ENCODE measurements at places on chromosomes 12 and 14.

DNA sequence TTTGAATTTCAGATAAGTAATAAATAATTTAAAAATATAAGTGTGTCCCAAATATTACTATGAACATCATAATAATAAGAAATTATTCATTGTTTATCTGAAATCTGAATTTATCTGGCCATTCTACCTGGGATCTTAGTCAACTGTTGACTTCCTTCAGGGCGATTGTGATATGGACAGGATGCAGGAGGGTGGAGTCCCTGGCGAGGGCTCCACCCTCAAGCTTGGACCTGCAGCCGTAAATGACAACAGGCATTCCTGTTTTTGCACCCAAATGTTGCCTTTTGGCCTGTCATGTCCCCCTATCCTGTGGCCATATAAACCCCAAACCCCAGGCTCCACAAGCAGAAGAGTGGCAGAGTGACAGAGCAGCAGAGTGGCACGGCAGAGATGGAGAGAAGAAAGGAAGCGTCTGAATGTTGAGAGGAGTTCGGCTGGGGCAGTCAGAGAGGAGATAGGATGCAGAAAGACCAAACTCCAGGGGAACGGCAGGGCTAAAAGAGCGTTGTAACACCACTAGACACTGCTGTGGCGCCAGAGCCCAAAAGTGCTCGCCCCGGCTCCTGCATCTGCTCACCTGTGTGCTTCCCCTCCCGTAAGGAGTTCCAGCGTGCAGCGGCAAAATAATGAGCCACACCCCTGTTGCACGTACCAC, 39.4 kb upstream of the FUT8 start:
- no peak for DNase-seq

GRCh38 chr12:32197421-32197820, 90.8 kb downstream of the BICD1 start:
- no peak for DNase-seq

DNA sequence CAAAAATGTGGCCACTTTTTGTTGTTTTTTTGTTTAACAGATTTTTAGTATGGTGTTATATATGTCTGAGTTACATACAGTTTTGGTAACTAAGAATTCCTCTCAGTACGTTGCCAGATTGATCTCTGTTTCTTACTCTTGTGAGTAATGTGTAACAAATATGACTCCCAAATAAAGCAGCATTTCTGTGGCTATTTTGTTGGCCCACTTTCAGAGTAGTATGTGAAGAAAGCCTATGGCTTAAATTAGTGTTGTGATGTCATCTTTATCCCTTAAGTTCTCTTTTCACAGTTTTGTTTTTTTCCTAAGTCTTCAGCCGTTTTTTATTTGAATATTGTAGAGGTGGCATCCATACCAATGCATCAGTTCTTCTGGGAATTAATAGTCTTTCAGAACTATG, 10.7 kb downstream of the PCNX4 start:
- no peak for DNase-seq

GRCh38 chr12:94225506-94225905, 77.1 kb downstream of the PLXNC1 start:
- DNase-seq = no peak

DNA sequence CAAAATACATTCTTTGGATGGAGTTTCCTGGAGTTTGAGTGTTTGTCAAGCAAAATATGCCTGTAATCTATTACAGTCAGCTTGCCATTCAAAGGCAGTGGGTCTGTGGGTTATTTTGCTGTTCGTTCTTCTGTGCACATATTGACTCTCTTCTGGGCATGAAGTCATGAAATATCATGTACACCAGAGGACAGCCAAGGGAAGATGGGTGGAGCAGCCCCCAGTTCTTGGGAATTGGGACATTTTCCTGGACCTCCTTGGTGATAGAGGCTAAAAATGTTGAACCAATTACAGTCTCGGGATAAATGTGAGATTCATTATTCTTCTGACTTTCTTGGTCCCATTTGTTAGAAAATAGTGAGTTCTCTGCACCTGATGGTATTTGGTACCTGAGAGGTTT, 89.1 kb downstream of the FOXN4 start:
- no peak for DNase-seq

DNA sequence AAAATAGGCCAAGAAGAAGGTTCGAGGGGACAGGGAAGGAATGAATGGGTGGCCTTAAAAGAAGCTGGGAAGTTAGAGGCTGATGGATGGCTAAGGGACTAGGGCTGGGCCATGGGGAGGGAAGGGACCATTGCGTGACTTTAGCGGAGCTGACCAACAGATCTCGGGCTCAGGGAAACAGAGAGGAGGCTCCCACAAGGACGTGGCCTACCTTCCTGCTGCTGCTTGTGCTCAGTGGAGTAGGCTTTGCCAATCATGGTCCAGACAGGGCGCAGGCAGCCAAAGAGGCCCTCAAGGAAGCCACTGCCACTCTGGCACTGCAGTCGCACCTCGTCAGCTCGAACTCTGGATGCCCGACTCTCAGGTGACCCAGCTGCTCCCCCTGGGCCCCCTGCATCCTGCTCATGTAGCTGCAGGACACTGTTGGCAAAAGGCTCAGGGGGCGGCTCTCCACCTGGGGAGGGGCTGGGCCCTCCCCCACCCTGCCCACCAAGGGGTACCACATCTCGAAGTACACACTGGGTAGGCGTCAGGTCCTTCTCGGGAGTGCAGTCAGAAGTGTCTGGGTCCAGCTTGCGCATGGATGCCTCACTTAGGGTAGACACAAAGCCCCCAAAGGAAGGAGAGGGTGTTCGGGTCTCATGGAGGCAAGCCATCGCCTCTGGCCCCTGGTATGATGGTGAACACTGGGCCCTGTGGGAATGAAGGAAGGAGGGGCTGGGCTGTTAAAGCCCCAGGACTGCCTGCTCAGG, 12.3 kb downstream of the MAP3K12 start:
- DNase-seq = no peak

- no peak for DNase-seq
Measured at GRCh38 chr14:99700379-99700778, 16.3 kb downstream of the CYP46A1 start.

- DNase-seq = no peak
Measured at GRCh38 chr14:68898248-68899032, 80.7 kb downstream of the ACTN1 start.

- no peak for DNase-seq
Measured at GRCh38 chr12:120067901-120068300, 48.7 kb downstream of the RAB35 start.

DNA sequence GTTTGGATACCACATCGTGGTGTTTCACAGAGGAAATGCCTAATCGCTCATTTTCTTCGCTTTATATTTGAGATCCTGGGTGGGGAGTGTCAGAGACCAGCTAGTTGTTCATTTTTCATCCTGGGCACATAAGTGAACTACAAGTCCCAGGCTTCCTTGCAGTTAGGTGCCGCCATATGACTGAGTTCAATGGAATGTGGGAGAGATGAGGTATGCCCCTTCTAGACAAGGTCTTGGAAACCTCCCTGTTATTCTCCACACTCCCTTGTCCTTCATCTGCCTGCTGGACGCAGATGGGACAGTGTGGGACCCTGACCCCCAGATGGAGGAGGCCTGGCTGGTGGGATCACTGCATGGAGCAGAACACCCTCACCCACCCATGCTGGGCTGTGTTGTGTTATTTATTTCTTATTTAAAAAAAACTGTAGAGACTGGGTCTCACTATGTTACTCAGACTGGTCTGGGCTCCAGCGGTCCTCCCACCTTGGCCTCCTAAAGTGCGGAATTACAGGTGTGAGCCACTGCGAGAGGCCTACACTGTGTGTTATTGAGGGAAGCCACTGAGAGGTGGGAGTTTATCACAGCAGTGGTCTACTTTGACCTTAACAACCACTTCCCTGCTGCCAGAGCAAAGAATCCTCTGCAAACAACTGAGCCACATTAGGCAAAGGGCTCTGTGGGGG, 42.9 kb upstream of the VRK1 start:
- DNase-seq = no peak

GRCh38 chr12:127297327-127297726, 969.6 kb upstream of the TMEM132C start:
- no peak for DNase-seq

DNA sequence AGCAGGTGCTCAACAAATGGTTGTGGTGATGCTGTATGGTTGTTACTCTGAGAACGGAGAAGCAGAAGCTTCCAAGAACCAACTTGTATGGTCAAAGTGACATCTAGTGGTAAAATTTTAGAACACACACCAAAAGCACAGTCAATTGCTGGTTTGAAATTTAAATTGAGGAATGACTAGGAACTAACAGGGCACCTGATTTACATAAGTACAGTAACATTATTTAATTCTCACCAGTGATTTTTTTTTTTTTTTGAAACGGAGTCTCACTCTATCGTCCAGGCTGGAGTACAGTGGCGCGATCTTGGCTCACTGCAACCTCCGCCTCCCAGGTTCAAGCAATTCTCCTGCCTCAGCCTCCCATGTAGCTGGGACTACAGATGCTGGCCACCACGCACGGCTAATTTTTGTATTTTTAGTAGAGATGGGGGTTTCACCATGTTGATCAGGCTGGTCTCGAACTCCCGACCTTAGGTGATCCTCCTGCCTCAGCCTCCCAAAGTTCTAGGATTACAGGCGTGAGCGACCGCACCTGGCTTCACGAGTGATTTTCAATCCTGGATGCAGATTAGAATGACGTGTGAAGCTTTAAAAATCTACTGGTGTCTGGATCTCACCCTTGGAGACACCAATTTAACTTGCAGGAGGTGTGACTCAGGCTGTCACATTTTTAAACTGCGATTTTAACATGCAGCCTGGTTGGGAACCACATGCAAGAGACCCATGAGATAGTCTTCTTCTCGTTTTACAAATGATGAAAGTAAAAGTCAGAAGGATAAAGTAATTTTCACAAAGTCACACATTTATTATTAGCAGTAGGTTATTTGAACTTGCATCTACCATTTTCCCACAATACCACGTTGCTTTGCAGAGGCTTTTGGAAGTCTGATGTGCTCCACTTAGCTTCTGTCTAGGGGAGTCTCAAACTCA, 14.1 kb upstream of the NUMB start:
- DNase-seq = no peak

- no peak for DNase-seq
Measured at GRCh38 chr14:58414845-58415244, 12.5 kb downstream of the TIMM9 start.

DNA sequence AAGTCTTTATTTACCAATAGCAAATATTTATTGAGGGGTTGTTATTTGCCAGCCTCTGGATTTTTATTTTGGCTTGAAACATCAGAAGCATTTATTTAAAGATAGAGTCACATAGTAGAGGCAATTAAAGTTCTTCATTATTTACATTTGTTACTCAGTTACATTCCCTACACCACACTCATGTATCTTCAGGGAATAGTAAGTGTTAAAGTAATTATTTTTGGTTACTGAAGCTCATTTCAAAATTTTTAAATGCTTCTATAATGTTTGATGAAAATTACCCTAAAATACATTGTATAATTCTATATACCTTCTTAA, 205.6 kb downstream of the ESR2 start:
- DNase-seq = no peak

- DNase-seq = no peak
Measured at GRCh38 chr14:67733616-67734015, 31.9 kb downstream of the RDH12 start.

- no peak for DNase-seq
Measured at GRCh38 chr12:22709292-22709691, 84.3 kb downstream of the ETNK1 start.

GRCh38 chr12:104852102-104852501, 106.0 kb downstream of the SLC41A2 start:
- no peak for DNase-seq

- DNase-seq = no peak
Measured at GRCh38 chr12:24226745-24227350, 277.4 kb upstream of the SOX5 start.

DNA sequence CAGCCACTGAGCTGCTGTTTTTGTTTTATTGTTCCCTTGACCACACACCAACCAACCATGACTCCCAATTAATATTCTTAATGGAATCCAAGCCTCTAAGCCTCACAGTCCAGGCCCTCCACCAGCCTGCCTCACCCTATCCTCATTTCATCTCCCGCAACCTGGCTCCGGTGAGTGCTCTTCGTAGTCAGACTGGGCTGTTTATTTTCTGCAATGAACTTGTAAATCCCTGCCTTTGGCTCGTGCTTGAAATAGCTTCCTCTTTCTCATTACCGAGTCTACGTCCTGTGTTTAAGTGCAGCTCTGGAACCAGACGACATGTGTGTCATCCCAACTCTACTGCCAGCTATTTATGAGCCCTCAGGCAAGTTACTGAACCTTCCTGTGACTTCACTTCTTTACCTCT, 12.4 kb upstream of the ETFBKMT start:
- DNase-seq = no peak

DNA sequence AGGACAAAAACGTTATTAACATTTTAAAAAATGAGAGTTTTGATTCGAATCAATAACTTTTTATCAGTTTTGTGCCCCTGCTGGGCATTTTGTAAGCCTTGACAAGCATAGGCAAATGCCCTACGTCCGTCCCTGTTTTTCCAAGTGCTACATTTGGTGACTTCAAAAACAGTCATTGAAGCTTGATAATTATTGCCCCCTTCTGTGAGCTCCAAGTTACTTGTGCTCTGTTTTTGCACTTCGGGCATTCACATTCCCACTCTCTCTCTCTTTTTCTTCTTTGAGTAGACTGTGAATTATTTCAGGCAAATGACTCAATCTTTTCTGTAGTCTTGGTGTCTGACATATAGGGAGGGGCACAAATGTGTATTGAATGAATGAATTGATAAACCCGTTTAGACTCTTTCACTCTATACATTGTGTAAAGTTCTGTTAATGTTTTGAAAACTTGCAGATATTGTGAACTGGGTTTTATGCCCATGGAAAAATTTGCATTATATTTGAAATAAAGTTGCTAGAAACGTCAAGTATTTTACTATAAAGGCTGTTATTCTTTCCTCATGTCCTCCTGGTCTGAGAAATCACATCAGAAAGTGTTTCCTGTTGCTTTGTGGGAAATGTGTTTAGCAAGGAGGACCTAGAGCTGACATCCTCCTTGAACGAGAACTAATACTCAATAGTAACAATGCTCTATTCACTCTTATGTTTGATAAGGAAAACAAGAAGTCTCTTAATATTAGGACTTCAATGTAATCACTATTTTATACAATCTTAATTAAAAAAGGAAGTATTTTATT, 1.4 kb downstream of the APAF1 start:
- no peak for DNase-seq

DNA sequence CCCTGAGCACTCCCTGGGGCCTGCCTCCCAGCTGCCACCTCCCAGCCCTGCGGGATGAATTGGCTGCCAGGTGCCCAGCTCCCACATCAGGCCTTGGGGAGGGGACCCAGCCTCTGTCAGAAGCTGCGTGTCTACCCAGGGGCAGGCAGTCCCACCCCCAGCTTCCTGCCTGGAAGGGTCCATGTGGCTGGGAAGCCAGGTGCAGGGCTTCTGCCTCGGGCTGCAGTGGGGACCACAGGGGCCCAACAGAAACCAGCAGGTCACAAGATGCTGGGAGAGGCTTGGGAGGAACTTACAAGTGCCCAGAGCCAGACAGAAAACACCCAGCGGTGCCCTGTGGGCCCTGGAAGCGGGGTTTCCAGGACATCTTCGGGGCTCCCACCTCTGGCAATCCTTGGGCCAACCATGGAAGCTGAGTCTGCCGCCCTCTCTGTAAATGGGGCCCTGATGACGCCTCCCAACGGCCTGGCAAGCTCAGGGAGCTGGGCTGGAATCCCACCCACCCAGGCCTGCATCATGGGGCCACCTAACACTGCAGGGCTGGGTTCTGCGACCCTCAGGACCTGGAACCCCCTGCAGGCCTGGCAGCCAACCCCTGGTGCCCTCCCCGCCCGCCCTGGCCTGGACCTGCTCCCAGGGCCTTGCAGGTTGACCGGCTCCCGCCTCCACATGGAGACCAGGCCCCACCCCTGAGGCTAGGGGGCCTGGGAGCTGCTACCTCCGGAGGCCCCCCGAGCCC, 36.6 kb downstream of the CCNK start:
- no peak for DNase-seq

GRCh38 chr12:120110550-120111501, 5.7 kb downstream of the RAB35 start:
- no peak for DNase-seq

GRCh38 chr14:89388853-89389252, 28.2 kb downstream of the FOXN3 start:
- DNase-seq = no peak
